EL (cell line): ENCODE measurements at places on chromosomes 2 and 18.

DNA sequence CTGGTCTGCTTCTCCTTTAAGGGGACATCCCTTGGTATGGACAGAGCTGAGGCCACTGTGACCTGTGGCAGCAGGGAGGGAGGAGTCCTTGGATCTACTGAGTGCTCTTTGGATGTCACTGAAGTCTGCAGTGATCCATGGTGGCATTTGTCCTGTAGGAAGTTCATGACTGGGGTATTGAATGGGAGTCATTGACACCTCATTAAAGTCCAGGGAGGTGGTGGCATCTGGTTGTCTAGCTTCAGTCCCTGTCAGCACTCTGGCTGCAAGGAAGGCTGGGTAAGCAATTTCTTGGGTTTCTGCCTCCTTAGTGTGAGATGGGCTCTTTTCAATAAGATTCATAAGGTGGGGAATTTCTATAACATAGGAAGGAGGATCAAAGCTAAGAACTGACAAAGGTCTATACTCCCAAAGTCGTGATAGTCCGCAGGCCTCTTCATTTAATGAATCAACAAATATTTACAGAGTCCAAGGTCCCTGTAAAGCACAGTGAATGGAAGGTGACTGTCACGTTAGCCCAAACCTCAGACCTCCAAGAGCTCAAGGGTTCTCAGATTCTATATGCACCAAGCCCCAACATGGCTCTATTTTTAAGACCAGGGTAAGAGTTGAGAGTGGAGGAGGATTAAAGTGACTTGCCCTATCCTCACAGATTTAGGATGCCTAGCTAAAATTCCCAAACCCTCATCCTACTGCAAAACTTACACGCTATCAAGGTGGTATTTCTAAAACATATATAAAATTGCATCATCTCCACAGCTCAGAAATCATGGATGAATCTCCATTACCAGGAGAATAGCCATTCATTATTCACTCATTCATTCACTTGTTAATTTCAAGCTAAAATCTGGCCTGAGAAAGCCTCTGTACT, 40.2 kb downstream of the THNSL2 start:
- no peak for DNase-seq

GRCh38 chr2:33136056-33136455, 189.3 kb downstream of the LTBP1 start:
- no peak for DNase-seq

DNA sequence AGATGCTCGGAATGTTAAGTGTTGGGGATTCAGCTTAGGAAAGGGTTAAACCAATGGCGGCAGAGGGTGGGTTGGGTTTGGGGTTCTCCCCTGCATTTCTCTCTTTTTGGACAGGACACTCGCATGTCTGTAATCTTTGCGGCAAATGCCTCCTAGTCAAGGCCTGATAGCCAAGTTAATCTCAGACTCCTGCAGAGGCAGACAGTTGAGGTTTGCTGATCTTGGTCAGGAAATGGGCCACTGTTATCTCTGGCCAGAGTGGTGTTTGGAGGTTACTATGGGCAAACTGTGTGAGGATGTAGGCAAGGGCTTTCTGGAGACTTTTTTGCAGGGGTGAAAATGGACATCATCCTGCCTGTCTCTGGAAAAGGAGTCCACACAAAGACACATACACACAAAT, 188.8 kb downstream of the SETBP1 start:
- DNase-seq: no peak

GRCh38 chr2:7073901-7074300, 156.7 kb downstream of the RNF144A start:
- DNase-seq: no peak

- DNase-seq: no peak
Measured at GRCh38 chr2:33486544-33486943, 10.1 kb downstream of the RASGRP3 start.

GRCh38 chr2:1769703-1770422, 25.5 kb upstream of the PXDN start:
- peak; percentile 50 for DNase-seq

DNA sequence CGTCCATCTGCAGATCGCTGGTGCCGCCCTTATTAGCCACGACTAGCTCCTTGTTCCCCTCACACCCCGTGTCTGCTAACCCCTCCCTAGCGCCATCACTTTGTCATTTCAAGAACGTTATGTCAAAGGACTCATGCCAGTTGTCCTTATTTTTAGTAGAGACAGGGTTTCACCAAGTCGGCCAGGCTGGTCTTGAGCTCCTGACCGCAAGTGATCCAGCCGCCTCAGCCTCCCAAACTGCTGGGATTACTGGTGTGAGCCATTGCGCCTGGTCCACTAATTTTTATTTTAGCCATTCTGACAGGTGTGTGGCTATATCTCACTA, 138.9 kb upstream of the HDAC4 start:
- DNase-seq: no peak

DNA sequence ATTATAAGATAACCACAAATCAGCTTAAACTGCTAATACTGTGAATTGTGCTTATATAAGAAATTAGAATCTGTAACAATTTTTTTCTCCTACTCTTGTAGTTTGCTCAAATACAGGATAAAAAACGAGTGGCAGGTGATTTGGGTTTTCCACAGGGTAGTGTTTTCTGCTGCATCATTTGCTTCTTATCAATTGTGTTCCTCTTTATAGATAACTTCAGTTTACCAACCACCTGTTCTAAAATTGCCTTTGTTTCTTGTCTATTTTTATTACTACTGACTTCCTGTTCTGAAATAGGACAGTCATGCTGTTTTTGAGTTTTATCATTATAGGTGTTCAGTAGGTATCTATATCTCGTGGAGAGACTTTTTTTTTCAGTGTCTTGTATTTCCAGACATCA, 56.9 kb downstream of the MFSD6 start:
- DNase-seq: no peak

DNA sequence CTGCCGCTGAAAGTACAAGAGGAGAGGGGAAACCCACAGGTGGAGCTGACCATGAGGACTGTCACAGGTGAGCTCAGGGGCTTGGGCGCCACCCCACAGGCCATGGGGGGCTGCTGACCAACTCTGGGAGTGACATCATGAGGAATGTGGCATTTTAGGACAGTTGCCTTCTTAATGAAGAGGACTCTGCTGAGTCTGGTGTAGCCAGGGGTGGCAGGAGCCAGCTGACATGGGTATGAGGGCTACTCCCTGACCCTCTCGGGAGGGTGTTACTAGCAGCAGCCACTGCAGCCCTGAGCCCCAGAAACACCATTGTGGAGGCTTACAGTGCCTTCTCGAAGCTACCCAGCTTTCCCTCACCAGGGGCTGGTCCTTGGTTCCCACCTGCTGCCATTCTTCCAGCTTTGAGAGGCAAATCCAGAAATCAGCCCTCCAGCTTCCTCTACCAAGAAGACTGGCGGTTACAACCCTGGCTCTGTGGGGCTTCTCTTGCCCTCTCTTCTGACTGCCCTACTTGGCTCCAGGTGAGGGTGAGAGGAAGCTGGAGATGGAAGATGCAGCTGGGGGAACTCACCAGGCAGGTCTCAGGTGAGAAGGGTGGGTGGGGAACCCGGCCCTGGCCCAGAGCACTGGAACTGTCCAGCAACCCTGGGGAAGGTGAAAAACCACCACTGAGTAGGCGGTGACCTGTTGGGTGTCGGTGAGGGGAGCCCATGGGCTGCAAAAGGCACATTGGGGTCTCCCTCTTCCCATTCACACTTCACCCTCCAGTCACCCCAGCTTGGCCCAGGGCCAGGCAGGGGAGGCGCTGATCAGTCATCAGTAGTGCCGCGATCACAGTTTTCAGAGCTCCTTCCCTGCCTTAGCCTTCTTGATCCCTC, 98.5 kb downstream of the MCFD2 start:
- no peak for DNase-seq

DNA sequence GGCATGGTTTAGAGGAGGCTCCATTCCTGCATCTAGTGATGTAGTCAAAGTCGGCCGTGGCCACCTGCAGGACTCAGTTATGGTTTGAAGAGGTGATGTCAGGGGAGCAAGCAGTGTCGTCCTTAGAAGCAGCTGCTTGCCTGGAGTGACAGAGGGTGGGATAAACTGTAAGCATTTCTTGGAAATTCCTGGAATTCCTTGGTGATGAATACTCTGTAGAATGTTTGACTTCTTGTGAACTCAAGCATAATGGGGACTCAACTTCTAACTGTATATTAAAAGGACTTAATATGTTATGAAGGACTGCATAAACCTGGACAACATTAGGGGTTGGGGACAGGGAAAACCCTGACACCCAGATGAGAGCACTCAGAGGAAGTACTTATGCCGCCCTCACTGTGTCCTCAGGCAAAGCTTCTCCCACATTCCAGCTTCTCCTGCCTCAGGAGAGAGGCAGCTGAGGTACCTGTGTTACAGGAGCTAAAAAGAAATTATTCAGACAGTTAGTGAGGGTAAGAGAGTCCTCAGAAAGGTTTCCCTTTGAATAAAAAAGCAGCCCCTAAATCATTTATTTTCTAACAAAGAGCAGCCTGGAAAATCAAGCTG, 459.9 kb upstream of the CELF4 start:
- DNase-seq: no peak
